ENCODE measurements at places on chromosomes 7 and 10. TPM values are rescaled to one million over a fixed set of nuclear protein-coding genes. Genes with fewer than 3 reads are reported as not detected.

GRCh38 chr10:19683960-19684359 lies 132.3 kb upstream of the PLXDC2 start:
- no peak overlapping the region for H3K4me3 ChIP-seq
- DNase-seq = no peak
- no peaks in the 10 kb centered on the region for H3K4me1 ChIP-seq
- no peaks in the 10 kb centered on the region for H3K36me3 ChIP-seq
- no peaks in the 10 kb centered on the region for H3K27me3 ChIP-seq

DNA sequence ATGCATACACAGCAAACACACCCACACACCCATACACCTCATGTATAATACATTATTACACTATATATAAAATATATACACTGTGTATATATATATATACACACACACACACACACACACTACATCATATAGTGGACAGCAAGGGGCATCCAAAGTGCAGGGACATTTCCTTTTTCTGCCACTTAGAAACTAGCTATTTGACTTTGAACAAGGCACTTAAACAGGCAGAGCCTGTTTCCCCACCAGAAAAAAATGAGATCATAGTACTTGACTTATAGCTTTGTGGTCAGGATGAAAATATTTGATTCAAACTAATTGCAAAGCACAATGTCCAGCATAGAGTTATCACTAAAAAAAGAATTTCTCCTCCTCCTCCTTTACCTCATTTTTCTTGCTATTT lies 254.3 kb upstream of the NPVF start:
- H3K27me3 ChIP-seq = no peaks in the 10 kb centered on the region
- H3K27ac ChIP-seq = no peak overlapping the region
- no peak for DNase-seq
- no peaks in the 10 kb centered on the region for H3K36me3 ChIP-seq

GRCh38 chr10:96271016-96271815 lies at the start of gene BLNK:
BLNK (minus strand) TSS chr10:96271569; CDS start chr10:96271398, 171 bp downstream.
- H3K27me3 ChIP-seq = no peaks in the 10 kb centered on the region
- H3K27ac ChIP-seq = no peak within 1 kb of the TSS
- no peak for DNase-seq
- H3K36me3 ChIP-seq = no peaks in the 10 kb centered on the region
- no peaks in the 10 kb centered on the region for H3K4me1 ChIP-seq
- H3K4me3 ChIP-seq = no peak within 1 kb of the TSS

DNA sequence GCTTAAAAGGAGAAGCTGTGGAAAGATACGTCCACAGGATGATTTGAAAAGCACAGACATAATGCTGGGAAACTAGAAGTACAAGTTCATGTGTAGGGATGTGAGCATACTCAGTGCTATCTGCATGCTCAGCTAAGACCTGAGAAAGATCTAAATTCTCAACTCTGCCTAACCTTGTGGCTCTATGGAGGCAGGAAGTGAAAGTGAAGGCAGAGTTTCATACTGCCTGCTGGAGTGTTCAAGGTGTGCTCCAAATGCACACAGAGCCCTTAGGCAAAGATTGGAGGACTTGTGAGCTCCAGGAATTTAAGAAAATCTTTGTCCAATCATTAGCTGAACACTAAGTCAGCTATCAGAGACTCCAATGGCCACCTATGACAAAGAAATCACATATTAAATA lies 190.9 kb downstream of the RNLS start:
- no peaks in the 10 kb centered on the region for H3K36me3 ChIP-seq
- no peak overlapping the region for H3K4me3 ChIP-seq
- DNase-seq = peak; percentile 39
- H3K4me1 ChIP-seq = peaks cover 32% of the 10 kb centered on the region
- no peaks in the 10 kb centered on the region for H3K27me3 ChIP-seq

DNA sequence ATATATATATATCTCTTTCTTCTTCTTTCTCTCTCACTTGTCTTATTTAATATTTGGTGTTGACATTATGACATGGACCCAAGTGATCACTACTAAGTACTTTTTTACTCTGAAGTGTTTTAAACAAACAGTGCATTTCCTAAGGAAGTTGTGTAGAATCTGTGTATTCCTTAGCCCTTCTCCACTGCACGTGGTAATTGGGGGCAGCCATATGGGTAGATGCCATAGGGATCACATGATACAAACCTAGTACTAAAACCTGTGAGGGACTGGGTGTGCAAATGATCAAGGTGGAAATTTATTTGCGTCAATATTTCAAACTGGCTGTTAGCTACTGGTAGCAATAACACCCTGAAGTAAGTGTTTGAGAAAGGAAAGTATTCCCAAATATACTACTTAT lies 25.0 kb downstream of the THSD7A start:
- H3K4me3 ChIP-seq = no peak overlapping the region
- no peak for DNase-seq
- H3K27me3 ChIP-seq = no peaks in the 10 kb centered on the region
- no peak overlapping the region for H3K27ac ChIP-seq

DNA sequence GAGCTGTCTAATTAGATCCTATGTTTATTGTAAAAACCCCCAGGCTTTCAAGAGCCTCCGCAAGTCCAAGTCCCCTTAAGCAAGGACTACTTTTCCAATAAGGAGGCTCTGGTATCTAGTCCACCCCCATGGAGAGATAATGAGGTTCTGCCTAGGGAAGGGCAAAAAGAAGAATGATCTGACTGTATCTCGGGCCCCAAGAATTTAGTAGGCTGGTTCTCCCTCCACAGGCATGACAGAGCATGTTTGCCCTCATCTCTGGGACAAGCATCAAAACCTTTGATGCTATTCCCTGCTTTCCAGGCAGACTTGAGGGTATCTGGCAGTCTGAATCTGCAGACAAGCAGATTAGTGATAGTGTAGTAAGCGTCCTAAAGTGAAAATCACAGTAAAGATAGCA lies 19.0 kb downstream of the ABCB1 start:
- no peaks in the 10 kb centered on the region for H3K4me1 ChIP-seq
- no peak for DNase-seq
- H3K36me3 ChIP-seq = no peaks in the 10 kb centered on the region
- H3K27ac ChIP-seq = no peak overlapping the region

- H3K27ac ChIP-seq = no peak overlapping the region
- H3K4me3 ChIP-seq = no peak overlapping the region
- no peaks in the 10 kb centered on the region for H3K36me3 ChIP-seq
- DNase-seq = no peak
- H3K27me3 ChIP-seq = no peaks in the 10 kb centered on the region
Observed at GRCh38 chr7:37289781-37290180, 158.9 kb downstream of the ELMO1 start.

The FAM131B gene
- not detected for total RNA-seq

The HOXA1 gene
- 0.49 TPM for total RNA-seq

DNA sequence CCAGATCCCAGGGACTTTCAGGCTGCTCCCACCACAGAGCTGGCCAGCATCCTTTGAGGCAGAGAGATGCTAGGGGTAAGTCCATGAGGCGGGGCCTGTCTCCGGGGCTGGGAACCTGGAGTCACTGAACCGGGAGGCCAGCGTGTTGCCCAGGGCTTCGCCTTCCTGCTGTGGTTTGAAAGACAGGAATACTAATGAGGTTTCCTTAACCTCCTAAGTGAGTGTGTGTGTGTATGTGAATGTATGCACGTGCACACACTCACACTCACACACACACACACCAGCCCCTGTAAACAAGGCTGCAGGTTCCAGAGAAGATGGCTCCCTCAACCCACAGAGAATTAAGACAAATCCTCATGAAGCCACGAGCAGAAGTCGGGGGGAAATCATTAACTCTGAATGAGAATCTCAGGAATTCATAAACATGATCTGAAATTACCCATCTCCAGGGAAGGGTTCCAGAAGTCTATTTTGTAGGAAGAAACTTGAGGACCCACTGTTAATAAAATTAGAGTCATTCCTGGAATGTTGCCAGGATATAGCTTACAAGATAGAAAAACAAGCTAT lies 20.3 kb upstream of the PFKP start:
- no peaks in the 10 kb centered on the region for H3K36me3 ChIP-seq
- no peak for DNase-seq
- H3K27me3 ChIP-seq = no peaks in the 10 kb centered on the region
- H3K27ac ChIP-seq = no peak overlapping the region

The FAM25G gene
- total RNA-seq = not detected

- H3K36me3 ChIP-seq = no peaks in the 10 kb centered on the region
- no peak overlapping the region for H3K4me3 ChIP-seq
- no peaks in the 10 kb centered on the region for H3K4me1 ChIP-seq
- no peaks in the 10 kb centered on the region for H3K27me3 ChIP-seq
Observed at GRCh38 chr10:80917636-80918035, 379.9 kb downstream of the SH2D4B start.

- H3K4me1 ChIP-seq = no peaks in the 10 kb centered on the region
- H3K27ac ChIP-seq = no peak overlapping the region
- no peak overlapping the region for H3K4me3 ChIP-seq
- no peaks in the 10 kb centered on the region for H3K27me3 ChIP-seq
Observed at GRCh38 chr7:110507832-110508231, 583.1 kb upstream of the LRRN3 start.

GRCh38 chr10:114550756-114551635 lies 107.1 kb downstream of the ABLIM1 start:
- H3K4me1 ChIP-seq = peaks cover 6% of the 10 kb centered on the region
- no peak overlapping the region for H3K4me3 ChIP-seq
- no peaks in the 10 kb centered on the region for H3K27me3 ChIP-seq
- no peaks in the 10 kb centered on the region for H3K36me3 ChIP-seq
- no peak overlapping the region for H3K27ac ChIP-seq

DNA sequence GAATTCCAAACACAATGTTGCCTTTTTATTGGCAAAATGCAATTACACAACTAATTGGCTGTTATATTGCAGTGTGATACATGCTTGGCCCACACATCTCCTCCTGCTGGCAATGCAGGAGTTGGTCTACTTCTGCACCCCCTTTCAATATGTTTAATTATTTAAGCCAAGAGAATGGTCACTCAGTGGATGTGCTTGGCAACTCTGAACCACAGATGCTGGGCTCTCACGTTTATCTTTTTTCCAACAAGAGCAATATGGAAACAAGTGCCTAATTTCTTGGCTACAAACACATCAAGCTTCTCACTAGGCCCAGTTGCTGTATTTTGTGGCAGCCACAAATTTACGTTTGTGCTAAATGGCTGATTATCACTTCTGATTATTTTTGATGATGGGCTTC lies 1149.2 kb upstream of the CELF2 start:
- no peak overlapping the region for H3K4me3 ChIP-seq
- no peak overlapping the region for H3K27ac ChIP-seq
- no peak for DNase-seq
- H3K36me3 ChIP-seq = no peaks in the 10 kb centered on the region
- H3K4me1 ChIP-seq = no peaks in the 10 kb centered on the region

GRCh38 chr7:18337048-18337809 lies 158.3 kb upstream of the HDAC9 start:
- no peak overlapping the region for H3K4me3 ChIP-seq
- H3K27ac ChIP-seq = no peak overlapping the region
- no peaks in the 10 kb centered on the region for H3K27me3 ChIP-seq
- DNase-seq = no peak

- H3K4me1 ChIP-seq = no peaks in the 10 kb centered on the region
- H3K36me3 ChIP-seq = no peaks in the 10 kb centered on the region
- H3K27me3 ChIP-seq = no peaks in the 10 kb centered on the region
- no peak for DNase-seq
- no peak overlapping the region for H3K27ac ChIP-seq
Observed at GRCh38 chr7:21767300-21767900, 178.3 kb downstream of the CDCA7L start.

DNA sequence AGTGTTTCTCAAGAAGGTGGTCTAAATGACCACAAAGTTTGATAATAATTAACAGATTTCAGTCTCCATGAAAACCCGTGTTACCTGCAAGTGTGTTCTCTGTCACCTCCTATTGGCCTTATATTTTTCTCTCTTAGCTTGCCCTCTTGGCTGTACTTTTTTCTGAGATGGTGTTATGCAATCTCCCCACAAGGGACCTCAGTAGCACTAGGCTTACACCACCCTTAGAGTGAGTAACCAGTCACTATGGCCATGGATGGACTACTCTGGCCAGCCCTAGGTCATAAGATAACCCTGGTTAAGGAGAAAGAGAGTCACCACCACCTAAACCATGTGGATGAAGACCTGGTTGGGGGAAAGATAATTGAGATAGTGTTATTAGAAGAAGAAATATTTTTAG lies 76.8 kb downstream of the NPSR1 start:
- H3K4me3 ChIP-seq = no peak overlapping the region
- H3K27ac ChIP-seq = no peak overlapping the region
- DNase-seq = no peak
- no peaks in the 10 kb centered on the region for H3K27me3 ChIP-seq
- no peaks in the 10 kb centered on the region for H3K36me3 ChIP-seq
- no peaks in the 10 kb centered on the region for H3K4me1 ChIP-seq

The GNAT3 gene
- total RNA-seq = not detected

The AKR1B15 gene
- not detected for total RNA-seq

DNA sequence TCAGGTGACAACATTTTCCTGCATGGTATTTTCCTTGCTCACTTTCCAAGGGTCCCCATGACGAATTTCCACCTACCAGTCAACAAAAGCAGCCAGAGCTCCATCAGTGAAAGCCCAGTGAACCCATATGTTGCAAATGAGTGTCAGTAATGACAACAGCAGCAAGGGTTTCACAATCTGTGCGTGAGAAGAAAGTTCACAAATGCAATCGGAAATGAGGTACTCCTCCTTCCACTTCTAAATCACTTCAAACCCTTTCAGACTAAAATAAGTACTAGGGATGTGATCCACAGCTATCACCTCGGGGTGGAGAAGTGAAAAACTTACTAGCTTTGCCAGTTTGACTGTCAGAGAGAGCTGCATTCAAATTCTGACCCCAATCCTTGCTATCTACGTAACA lies 55.6 kb upstream of the BET1 start:
- H3K27ac ChIP-seq = no peak overlapping the region
- DNase-seq = no peak
- no peaks in the 10 kb centered on the region for H3K36me3 ChIP-seq
- no peaks in the 10 kb centered on the region for H3K27me3 ChIP-seq
- no peak overlapping the region for H3K4me3 ChIP-seq

The LIPK gene
- total RNA-seq = not detected

DNA sequence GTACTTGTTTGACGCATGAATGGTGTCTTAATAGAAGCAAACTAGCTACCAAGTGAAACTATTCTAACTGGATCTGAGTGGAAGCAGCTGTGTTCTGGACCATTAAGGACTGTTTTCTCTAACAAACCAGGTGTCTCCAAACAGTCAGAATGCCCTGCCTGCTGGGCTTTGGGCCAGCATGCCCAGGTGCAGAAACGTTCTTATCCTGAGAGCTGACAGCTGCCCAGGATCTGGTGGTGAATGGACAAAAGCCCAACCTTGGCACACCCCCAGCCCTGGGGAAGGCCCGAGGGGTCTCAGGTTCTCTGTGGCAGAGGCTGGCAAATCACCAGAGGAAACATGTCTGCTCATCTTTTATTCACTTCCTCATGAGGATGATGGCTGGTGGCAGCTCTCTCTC lies 48.2 kb upstream of the LAMB4 start:
- H3K27me3 ChIP-seq = no peaks in the 10 kb centered on the region
- DNase-seq = no peak
- H3K4me3 ChIP-seq = no peak overlapping the region
- H3K4me1 ChIP-seq = no peaks in the 10 kb centered on the region
- H3K36me3 ChIP-seq = no peaks in the 10 kb centered on the region

GRCh38 chr10:14032406-14032998 lies 298.2 kb downstream of the FRMD4A start:
- H3K4me1 ChIP-seq = no peaks in the 10 kb centered on the region
- H3K27ac ChIP-seq = no peak overlapping the region
- H3K27me3 ChIP-seq = no peaks in the 10 kb centered on the region
- H3K4me3 ChIP-seq = no peak overlapping the region
